ENCODE measurements at places on chromosomes 2 and 18. TPM values are rescaled to one million over a fixed set of nuclear protein-coding genes. Genes with fewer than 3 reads are reported as not detected.

- no peak for DNase-seq
Observed at GRCh38 chr18:6781796-6782195, 52.3 kb downstream of the ARHGAP28 start.

DNA sequence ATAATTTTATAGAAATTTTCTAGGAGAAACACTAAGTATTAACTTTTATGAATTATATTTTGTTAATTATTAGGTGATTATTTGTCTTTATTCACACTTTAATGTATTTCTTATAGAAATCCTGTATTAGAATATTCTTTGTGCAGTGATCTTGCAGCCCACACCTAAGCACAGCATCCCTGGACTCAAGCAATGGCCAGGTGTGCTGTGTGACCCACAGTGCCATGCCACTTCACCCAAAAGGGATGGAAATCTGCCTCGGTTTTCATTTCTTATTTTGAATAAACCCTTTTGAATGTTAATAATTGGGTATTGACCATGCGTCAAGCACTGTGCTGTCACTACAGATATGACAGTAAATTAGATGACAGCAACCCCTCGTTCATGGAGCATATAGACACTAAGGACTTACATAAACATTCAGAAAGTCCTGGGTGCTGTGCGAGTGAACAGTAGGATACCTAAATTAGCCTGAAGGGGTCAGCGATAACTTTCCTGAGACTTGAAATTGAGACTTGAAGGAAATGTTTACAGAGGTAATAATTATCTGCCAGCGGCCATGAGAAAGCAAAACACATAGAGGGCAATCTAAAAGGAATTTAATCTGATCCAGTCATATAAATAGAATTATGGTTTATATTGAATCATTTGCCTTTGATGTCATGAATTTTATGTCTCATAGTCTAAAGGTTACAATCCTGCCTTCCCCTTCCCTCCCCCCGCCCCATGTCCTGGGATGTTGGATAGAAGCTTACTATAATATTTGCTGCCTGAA lies 52.7 kb upstream of the CALCRL start:
- no peak for DNase-seq

- DNase-seq: no peak
Observed at GRCh38 chr2:215377283-215377682, 58.6 kb downstream of the FN1 start.

DNA sequence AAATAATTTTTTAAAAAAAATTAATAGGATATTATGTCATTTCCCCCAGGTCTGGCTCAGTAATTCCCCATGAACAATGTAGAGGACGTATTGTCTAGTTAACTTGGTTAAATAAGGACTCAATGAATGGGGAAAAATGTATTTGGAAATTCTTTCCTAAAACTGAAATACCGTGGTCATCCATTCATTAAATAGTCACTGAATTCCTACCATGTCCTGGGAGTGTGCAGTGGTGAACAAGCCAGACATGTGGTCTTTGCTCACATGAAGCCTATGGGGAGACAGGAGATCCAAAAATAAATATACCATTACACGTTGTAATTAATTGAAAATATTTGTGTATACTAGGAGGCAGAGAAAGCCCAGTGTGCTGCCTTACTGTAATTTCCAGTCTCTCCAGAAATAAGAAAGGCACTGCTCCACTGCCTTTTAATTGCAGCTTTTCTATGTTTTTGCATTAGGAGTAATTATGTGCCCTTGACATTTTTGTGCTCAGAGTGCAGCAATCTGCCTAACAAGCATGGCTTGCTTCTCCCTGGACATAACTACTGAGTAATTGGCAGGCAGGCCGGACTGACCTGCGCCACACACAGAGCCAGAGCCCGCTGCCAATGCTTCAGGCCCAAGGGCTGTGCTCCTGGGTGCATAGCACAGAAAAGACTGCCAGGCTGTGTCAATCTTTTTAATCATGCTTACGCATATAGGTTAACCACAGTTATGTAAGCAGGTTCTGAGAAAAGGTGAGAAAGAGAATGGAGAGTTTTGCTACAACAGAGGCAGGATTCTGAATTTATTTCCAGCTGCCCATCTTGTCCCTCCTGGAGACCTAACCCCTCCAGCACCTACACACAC lies 22.2 kb upstream of the TTC39C start:
- peak; percentile 58 for DNase-seq

DNA sequence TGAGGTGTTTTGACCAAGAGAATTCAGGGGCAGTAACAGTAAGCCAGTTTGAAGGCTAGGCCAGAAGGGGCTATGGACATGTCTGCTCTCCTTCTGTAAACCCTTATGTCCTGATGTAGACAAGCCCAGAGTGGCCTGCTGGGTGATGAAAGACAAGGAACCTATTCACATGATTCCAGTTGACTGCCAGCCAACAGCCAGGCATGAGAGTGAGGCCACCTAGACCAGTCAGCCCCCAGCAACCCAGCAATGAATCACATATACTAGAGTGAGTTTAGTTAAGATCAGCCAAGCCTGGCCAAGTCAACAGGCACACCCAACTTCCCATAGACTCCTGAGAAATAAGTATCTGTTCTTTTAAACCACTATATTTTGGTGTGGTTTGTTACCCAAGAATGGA lies 1889.7 kb upstream of the CELF4 start:
- no peak for DNase-seq

The TUBA4B gene
- not detected for total RNA-seq

The RTTN gene
- total RNA-seq: 32.0 TPM

The LONRF2 gene
- total RNA-seq: not detected

The MALL gene
- 0.17 TPM for total RNA-seq

The ALK gene
- not detected for total RNA-seq

Measured in activated naive CD4-positive, alpha-beta T cell treated with anti-CD3 and anti-CD28 coated beads for 36 hours (primary cell).